Stimulated activated CD8-positive, alpha-beta memory T cell treated with anti-CD3 and anti-CD28 coated beads, Interleukin-4, amount 100 ng/mL, for 48 hours (primary cell): ENCODE measurements at places on chromosomes 11 and 22.

DNA sequence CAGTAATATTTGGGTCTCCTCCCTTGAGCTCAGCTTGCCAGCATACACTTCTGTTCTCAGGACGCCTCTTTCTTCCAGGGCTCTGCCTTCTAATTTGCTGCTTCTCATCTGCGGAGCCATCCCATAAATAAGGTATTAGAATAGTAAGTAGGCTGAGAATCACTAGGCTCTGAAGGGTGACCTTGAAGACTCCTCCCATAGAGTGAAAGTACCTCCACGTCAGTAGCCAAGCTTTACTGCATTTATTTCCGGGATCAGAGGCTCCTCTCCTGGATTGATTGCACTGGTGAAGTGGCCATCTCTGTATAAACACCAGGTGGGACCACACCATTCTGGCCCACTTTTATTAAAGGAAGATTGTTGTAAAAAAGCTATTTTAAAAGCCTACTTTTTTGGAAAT, 315.5 kb downstream of the FAT3 start:
- DNase-seq, result no peak

DNA sequence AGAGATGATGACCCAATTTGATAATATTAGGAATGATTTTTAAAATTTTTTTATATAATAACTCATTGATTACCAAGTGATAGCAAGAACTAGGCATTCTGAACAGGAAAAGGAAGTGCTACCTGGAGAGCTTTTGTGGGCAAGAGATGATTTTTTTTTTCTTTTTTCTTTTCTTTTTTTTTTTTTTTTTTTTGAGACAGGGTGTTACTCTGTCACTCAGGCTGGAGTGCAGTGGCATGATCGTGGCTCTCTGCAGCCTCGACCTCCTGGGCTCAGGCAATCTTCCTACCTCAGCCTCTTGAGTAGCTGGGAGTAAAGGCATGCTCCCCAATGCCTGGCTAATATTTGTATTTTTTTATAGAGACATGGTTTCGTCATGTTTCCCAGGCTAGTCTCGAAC, 40.4 kb downstream of the TNRC6B start:
- no peak for DNase-seq

DNA sequence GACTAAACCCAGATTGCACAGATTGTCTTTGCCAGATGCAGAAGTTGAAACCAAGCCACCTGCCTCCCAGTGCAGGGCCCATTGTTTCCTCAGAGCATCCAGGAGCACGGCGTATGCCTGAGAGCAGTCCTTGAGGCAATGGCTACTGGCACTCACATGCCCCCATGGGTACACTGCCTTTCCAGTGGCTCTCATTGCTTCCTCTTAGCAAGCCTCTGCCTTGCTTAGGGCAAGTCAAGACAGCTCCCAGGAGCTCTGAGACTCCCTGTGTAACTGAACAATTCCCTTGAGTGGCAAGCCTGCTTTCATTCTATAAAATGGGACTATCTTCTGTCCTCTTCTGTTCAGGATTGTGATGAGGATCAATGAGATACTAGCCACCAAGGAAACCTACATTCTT, 4.1 kb downstream of the SYTL2 start:
- no peak for DNase-seq

DNA sequence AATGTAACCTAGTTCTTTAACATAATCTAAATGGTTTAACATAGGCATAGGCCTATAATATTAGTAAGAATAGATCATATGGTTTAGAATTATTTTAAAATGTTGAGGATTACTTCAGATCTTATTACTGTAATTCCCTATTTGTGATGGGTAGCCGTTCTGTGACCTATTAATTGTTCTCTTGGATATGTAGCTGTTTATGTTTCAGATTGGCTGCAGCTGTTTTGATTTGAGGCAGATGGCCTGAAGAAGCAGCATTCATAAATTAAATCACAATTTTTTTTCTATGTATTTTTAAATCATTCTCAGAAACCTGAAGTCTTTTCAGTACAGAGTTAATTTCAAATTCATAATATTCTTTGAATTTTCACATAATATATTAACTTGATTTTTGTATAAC, 104.5 kb downstream of the PDE3B start:
- no peak for DNase-seq

GRCh38 chr11:27370374-27370773, 7.4 kb upstream of the CCDC34 start:
- no peak for DNase-seq

DNA sequence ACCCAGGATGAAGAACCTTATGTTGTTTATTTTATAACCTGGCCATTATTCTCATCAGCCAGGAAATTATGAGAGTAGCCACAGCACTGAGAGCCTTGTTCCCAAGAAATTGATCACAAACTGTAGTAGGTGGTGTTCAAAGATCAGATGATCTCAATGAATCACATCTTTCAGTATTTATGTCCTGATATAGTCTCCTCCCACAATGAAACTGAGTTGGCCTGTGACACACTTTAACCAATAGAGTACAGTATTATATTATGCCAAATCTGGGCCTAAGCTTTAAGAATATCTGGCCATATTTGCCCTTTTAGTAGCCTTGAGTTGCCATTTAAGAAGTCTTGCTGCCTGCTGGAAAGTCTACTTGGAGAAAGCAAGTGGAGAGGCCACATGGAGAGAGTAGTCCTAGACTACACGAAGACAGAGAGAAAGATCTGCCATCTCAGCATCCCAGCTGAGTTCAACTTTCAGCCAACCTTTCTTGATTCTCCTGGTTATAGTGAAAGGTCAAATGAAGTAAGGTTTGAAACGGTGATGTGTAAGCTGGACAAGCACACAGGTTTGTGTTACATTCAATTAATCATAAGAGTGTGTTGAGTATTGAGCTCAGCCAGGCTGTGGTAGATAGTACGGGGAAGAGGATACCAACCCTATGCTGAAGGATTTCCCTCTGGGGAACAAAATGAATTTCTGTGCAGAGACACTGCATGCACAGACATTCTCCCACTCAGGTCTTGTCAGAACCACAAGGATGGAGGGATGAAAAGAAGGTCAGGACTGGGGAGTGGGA, 561.8 kb downstream of the SOX6 start:
- no peak for DNase-seq

DNA sequence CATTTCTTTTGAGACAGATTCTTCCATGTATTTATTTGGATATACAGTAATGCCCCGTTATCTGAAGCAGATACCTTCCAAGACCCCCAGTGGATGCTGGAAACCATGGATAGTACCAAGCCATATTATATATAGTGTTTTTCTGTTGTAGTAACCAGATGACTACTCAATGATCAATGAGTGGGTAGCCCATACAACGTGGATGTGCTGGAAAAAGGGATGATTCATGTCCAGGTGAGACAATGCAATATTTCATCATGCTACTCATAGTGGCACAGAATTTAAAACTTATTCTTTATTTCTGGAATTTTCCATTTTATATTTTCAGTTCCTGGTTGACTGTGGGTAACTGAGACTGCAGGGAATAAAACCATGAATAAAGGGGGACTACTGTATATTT, 427.5 kb downstream of the METTL15 start:
- DNase-seq, result no peak

- DNase-seq, result no peak
Measured at GRCh38 chr11:12453243-12453642, 75.9 kb downstream of the PARVA start.

DNA sequence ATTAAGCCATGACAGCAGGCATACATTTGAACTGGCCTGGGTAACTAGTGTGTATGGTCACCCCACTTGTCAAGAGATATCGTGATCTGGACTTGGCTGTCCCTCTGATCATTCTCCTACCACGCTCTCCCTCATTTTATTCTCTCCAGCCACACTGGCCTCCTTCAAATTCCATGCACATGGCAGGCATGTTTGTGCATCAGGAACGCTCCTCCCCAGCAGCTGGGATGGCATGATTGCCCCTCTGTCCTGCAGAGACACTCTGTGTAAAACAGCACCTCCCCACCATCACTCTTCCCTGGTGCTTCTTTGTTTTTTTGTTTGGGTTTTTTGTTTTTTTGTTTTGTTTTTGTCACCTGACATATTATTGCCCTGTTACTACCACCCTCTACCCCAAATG, 31.5 kb upstream of the SCGB1A1 start:
- no peak for DNase-seq

- DNase-seq, result no peak
Measured at GRCh38 chr11:91978747-91979146, 245.9 kb upstream of the FAT3 start.

DNA sequence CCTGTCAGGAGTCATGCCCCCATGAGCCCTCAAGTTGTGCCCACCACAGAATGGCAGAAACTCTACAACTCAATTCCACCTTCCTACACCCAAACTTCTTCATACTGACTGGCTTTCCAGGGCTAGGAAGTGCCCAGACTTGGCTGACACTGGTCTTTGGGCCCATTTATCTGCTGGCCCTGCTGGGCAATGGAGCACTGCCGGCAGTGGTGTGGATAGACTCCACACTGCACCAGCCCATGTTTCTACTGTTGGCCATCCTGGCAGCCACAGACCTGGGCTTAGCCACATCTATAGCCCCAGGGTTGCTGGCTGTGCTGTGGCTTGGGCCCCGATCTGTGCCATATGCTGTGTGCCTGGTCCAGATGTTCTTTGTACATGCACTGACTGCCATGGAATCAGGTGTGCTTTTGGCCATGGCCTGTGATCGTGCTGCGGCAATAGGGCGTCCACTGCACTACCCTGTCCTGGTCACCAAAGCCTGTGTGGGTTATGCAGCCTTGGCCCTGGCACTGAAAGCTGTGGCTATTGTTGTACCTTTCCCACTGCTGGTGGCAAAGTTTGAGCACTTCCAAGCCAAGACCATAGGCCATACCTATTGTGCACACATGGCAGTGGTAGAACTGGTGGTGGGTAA, at the start of gene OR52W1:
Gene OR52W1, plus strand, starts transcription at position 51 of the 637 bp plus-strand sequence. Its CDS starts 0 bp downstream, at position 51.
- DNase-seq, result no peak

DNA sequence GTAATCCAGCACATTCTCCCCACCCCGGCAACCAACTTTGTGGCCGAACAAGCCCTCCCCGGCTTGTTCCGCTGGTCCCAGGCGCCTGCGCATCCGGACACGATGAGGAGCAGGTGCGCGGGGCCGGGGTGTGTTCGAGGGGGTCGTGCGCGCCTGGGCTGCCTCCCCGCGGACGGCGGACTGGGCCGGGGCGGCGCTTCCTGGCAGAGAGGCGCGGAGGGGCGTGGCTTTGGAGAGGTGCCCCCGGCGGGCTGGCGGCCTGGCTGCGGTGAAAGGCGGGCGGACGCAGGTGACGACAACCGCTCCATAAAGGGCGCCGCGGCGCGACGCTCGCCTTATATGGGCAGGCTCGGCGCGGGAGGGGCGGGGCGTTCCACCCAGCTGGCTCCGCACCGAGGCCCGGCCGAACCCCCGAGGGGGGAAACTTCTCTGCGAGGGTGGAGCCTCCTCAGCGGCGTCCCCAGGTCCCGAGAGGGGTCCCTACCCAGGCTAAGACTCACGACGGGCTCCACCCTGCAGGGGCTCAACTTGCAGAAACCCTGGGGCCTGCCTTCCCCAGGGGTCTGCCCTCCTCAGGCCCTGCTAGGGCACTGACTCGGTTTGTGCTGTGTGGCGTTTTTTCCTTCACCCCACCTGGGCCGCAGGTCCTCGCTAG, 26.4 kb downstream of the TXN2 start:
- DNase-seq, result peak; percentile 98

- DNase-seq, result no peak
Measured at GRCh38 chr11:107044503-107044902, 26.2 kb upstream of the GUCY1A2 start.

- no peak for DNase-seq
Measured at GRCh38 chr11:101914341-101914737, 471 bp upstream of the CEP126 start.

DNA sequence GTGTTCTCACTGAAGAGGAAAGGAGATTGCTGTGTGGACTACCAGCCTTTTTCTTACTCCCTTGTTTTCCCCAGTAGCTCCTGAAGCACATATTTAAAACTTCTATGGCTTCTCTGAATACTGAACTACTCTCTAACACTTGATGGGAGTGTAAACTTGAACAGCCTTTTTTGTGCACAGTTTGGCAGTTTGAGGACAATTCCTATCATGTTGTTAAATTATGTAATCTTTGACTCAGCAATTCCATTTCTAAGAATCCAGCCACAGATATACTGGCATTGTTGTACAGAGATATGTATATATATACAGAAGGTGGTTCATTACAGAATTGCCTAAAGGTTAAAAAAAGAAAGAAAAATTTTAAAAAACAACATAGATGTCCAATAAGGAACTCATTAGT, 47.1 kb upstream of the EED start:
- no peak for DNase-seq

DNA sequence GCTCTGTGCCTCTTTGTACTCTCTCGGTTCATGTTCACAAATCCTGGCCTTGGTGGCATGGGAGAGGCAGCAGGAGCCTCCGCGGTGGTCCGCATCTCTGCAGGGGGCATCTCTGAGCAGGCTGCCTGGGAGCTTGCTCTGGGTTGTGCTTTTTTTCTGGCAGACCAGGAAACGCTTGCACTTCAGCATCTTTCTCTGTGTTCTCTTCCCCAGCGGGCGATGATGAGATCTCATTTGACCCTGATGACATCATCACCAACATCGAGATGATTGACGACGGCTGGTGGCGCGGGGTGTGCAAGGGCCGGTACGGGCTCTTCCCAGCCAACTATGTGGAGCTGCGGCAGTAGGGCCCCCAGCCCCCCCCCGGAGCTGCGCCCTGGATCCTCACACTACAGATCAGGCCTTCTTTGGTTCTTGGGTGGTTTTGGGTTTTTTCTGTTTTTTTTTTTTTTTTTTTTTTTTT, 36.5 kb downstream of the CTTN start:
- DNase-seq, result no peak

GRCh38 chr11:63879598-63880402, 37.2 kb downstream of the RCOR2 start:
- no peak for DNase-seq

- no peak for DNase-seq
Measured at GRCh38 chr11:17389957-17390649, 1.6 kb upstream of the KCNJ11 start.

DNA sequence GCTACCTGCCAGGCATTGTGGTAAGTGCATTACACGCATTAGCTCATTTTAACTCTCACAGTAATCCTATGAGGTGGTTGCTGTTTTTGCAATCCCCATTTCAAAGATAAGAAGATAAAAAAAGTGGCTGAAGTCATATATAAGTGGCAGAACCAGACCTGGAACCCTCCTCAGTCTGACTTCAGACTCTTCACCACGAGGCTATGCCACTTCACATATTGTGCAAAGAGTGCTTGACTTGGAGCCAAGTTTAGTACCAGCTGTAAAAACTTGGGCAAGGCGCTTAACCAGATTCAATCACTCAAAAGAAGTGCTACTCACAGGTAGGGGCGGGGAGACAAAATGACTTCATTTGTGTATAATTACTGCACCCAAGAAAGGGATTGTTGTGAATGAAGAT, 15.3 kb downstream of the BPIFC start:
- no peak for DNase-seq
